ENCODE measurements at places on chromosomes 16 and 17.

DNA sequence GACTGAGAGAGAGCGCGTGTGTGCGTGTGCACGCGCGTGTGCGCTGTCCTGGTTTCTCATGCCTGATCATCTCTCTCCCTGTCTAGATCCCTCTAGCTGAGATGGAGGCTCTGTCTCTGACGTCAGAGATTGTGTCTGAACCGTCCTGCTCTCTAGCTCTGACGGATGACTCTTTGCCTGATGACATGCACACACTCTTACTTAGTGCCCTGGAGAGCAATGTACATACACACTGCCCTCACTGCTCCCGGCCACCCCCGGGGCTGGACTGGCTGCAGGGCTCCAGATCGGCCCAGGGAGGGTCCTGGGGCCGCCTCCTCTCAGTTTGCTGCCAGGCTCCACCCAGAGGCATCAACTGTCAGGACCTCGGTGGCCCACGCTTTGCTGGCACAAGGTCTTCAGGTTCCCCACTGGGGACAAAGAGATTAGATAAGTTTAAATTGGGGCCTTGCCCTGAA, 13.1 kb upstream of the ABCC3 start:
- no peak for DNase-seq

- no peak for DNase-seq
Measured at GRCh38 chr17:72376526-72377345, 255.9 kb downstream of the SOX9 start.

GRCh38 chr16:49755716-49756505, 100.0 kb downstream of the ZNF423 start:
- DNase-seq, result no peak

DNA sequence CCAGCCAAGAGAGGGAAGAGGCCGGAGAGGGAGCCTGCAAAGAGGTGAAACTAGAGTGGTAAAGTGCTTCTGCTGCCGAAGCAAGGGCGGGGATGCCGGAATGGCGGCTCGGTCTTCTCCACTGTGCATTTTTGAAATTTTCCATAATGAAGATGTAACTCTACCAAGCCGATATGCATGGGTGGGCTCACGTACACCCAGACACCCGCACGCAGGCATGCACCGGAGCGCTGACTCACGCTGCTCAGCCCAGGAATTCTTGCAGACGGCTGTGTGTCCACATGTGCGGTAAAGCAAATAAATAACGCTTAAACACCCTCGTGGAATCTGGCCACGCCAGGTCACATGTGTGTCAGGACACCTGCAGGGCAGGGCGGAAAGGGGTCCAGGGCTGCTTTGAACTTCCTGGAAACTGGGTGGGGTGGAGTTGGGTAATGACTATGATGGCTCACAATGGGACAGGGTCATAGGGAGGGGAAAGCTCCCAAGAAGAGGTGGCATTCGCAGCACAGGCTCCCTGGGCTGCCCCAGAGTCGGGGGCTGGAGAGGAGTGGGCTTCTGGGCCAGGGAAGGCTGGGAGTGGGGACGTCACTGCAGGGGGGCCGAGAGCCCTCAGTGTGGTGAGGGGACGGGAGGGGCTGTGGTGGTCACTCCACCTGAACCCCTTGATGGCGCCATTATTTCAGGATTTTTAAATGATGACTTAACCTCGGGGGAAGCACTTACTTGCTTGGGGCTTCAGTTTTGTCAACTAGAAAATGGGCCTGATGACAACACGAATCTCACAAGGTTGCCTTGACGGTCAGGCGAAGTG, 265.5 kb downstream of the PARN start:
- DNase-seq, result no peak

- peak; percentile 83 for DNase-seq
Measured at GRCh38 chr16:89593841-89594240, 18.3 kb downstream of the CPNE7 start.

DNA sequence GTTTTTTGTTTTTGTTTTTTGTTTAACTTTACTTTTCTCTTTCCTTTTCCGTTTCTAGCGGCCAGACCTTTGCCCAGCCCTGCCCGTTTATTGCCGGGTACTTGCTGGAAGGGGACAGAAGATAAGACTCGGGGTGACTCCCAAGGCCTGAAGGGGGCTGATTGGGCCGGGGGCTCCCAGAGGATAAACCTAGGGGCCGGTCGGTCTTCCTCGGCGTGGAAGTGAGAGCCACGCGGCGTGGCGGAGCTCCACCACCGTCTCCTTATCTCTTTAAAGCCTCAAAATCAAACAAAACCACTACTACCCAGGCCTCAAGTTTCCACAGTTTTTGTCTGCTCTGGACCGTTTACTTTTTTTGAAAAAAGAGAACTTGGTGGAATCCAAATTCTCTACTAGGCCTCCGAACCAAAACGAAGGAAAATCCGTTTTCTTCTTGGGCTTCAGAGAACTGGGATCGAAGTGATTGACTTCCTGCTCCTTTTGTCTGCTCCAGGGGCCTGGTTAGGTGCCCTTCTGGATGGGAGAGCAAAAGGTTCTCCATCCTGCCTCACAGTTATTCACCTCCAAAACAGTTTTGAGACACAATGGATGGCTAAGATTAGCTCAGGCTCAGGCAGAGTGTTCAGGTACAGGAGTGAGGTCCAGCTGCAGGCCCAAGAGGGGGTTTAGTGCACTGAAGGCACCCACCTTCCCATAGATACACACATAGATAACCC, 8.5 kb upstream of the HOXB9 start:
- DNase-seq, result no peak

DNA sequence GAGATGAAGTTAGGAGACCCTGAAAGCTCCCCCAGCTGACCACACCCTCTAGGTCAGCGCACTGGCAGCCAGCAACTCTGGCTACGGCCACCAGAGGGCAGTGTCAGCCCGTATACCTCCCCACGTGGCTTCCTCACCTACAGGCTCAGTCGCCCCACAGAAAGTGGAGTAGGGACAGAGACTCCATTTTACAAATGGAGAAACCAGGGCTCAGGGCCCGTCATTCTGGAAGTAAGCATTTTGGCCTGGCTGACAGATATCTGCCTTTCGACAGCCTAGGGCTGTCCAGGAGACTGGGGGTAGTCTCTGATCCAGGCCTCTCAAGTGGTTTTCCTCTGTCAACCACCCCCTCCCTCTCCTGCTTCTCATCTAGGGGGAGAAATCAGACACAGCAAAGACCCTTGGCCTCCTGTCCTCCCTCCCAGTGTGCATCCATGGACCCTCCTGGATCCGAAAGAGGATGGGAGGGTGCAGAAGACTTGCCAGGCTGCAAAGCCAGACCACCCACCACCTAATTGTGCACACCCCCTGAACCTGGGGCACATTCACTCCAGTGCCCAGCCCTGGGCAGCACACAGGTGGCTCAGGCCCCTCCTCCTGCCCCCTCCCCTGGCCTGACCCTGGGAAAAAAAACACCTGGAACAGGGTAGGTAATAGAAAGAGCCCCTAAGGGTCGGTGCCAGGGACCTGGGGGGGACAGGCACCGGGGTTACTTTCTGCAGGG, 3.8 kb upstream of the HAP1 start:
- DNase-seq, result peak; percentile 74

- DNase-seq, result no peak
Measured at GRCh38 chr17:35713069-35713728, 18.2 kb upstream of the RASL10B start.

GRCh38 chr16:71441348-71442050, 355 bp downstream of the TLE7 start:
- peak; percentile 15 for DNase-seq

GRCh38 chr17:32258383-32259140, 7.1 kb upstream of the RHBDL3 start:
- DNase-seq, result no peak

- no peak for DNase-seq
Measured at GRCh38 chr16:49559242-49559641, 185.6 kb downstream of the C16orf78 start.

GRCh38 chr16:391885-392335, 5.1 kb upstream of the NME4 start:
- peak; percentile 64 for DNase-seq

- DNase-seq, result no peak
Measured at GRCh38 chr17:50864747-50865059, 1.5 kb downstream of the TOB1 start.

DNA sequence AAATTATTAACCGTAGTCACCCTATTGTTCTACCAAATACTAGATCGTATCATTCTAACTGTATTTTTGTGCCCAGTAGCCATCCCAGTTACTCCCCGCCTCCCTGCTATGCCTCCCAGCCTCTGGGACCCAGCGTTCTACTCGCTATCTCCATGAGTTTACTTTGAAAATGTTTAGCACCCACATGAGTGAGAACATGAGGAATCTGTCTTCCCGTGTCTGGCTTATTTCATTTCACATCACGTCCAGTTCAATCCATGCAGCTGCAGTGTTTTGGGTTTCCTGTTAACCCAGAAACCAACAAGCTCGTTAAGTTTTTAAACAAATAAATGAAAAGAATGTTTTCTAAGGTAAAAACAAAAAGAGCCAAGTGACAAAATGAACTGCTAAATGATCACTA, 82.1 kb downstream of the VPS53 start:
- no peak for DNase-seq

DNA sequence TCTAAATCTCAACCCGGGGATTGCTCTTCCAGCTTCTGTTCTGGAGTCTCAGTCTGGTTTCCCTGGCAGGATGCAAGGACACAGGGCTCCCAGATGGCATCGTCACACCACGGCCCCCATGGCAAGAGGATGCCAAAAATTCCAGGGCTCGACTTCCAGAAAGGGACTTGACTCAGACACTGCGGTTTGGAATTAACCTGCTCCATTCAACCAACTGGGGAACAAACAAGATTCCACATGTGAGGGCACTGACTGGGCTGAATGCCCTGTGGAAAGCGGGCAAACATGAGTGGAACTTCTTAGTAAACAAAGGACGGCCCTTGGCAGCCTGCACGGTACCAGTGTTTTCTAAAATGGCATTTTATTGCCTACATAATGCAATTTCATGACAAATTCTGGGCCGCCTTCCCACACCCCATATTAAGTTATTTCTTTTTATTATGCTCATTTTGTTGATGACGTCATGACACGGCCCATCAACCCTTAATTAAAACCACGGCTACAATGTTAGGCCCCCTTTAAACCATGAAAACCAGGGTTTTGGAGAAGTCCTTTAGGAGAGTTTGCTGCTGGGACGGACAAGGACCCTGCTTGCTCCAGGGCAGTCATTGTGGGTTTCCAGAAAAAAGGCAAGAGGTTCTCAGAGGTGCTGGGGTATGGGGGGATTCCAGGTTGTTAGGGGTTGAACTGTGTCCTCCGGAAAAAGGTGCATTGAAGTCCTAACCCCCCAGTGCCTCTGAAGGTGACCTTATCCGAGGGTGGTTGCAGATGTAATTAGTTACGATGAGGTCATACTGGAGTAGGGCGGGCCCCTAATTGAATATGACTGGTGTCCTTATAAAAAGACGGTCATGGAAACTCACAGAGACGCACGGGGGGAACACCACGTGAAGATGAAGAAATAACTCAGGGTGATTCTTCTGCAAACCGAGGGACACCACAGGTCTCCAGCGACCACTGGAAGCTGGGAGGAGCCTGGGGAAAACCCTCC, 205.6 kb downstream of the FOXL1 start:
- DNase-seq, result no peak

DNA sequence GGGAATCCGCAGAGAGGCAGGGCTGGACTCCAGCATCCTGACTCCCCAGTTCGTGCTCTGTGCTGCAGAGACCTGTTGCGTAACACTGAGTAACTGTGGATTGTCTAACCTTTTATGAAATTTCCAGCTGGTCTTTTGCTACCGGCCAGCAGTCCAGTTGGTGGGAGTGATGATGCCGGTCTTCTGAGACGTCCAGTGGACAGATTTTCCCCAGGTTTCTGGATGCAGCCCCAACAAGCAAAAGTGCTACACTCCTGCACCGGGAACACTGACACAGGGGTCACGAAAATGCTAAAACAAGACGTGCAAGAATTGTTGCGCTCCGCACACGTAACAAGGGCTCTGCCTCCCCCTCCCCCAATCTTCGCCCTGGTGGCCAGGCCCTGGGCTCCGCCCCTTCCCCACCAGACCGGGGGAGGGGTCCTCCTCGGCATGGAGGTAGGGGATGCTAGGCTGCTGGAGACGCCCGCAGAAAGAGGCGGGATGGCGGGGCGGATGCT, 701 bp upstream of the MRC2 start:
- no peak for DNase-seq

DNA sequence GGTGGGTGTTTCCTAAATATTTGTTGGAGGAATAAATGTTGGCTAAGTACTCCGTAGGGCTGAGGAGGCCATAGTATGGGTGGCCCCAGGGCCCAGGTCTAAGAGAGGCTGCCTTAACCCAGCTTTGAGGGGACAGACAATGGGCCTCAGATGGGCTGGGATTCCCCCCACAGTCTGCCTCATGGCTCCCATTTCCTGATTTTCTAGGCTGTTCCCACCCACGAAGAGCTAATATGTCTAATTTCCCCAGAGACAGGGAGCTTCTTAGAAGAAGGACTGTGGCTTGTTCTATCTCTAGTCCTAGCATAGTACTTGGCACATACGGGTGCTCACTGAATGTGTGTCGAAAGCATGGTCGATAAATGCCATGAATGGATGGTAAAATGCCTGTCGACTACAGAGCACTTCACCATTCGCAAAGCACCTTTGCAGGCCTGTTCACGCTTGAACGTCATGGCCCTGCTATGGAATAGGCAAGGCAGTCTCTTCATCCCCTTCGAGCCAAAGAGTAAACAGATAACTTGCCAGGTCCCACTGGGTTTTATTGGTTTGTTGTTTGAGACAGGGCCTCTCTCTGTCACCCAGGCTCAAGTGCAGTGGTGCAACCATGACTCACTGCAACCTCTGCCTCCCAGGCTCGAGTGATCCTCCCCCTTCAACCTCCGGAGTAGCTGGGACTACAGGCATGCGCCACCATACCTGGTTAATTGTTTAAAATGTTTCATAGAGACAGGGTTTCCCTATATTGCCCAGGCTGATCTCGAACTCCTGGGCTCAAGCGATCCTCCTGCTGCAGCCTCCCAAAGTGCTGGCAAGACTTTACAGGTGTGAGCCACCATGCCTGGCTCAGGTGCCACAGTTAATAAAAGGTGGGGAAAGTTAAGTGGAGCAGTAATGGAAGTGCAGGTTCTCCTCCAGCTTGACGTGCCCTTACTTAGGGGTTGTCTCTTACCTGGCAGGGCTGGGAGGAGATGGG, 9.7 kb downstream of the CHAD start:
- DNase-seq, result no peak

DNA sequence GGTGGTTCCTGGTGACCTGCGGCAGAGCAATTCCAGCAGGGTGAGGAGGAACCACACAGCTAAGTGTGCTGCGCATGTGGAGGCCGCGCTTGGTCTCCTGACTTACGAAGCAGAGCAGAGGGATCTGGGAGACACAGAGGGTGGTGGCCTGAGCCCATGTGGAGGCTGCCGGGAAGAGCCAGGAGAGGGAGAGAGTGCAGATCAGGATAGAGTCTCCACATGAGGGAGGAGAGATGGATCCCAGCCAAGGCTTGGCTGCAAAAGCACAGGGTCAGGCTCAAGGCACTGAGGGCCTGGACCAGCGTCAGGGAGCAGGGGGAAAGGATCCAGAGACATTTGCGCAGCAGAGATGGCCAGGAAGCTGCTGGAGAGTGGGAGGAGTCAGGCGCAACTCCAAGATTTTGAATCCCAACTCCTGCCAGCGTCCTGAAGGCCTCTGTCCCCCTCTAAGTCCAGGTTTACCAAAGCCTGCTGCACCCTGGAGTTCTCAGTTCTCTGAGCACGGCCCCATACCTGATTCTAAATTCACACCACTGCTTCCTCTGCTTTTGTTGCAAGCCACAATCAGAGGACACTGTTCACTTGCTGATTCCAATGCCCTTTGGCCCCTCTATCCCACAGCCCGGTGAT, 11.3 kb upstream of the MLLT6 start:
- no peak for DNase-seq

- no peak for DNase-seq
Measured at GRCh38 chr17:56291226-56291805, 138.0 kb downstream of the ANKFN1 start.
